ENCODE measurements at places on chromosomes 11 and 22. TPM values are rescaled to one million over a fixed set of nuclear protein-coding genes. Genes with fewer than 3 reads are reported as not detected.

Gene OR52A1
- total RNA-seq, result not detected

Gene LMNTD2
- total RNA-seq, result 0.68 TPM

Gene RAB38
- total RNA-seq, result 1.7 TPM

Gene F2
- not detected for total RNA-seq

Gene VPREB1
- not detected for total RNA-seq

Gene MUC6
- not detected for total RNA-seq

Gene DEUP1
- total RNA-seq, result not detected

Gene FGF4
- not detected for total RNA-seq

DNA sequence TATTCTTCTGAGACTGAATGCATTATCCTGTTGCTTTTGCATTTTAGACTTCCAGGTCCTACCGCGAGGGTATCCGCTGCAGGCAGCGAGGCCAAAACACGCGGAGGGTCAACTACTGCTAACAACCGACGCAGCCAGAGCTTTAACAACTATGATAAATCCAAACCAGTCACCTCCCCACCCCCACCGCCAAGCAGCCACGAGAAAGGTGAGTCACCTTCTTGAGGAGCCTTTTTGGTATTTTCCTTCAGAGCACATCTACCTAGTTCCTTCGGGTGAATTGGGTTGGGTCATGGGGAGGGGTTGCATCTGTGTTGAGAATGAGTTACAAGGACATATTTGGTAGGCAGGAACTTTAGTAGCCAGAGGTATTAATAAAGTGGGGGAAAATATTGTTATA lies 179.8 kb downstream of the NAV2 start:
- no peak overlapping the region for H3K4me3 ChIP-seq
- H3K27ac ChIP-seq, result peak overlapping the region; percentile 40
- peaks cover 8% of the 10 kb centered on the region for H3K36me3 ChIP-seq
- H3K27me3 ChIP-seq, result no peaks in the 10 kb centered on the region

DNA sequence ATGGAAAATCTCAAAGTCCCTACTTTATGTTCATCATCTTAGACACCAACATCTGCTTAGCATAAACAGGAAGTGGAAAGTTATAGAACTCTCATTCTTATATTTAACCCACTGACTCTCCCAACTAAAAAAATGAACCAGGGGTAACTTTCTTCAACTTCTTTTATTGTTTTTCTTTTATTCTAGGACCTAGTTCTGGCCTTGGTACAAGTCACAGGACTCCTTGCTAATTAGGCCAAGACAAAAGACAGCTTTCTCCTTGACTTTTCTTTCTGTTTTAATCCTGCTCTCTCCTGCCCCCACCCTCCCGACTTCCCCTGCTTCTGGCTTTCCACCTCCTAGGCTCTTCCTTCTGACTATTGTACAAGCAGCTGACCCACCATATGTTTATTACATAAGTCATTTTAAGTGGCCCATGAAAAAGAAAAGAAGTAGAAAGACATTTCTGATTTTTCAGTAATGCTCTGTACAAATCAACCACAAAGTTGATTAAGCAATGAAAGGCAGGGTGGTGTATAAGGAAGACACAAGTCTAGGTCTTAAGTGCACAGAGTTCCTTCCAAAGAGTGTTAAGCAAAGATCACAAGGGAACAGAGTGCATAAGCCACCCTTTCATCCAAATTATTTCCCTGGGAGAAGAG lies 18.3 kb downstream of the JAML start:
- no peaks in the 10 kb centered on the region for H3K36me3 ChIP-seq
- no peak overlapping the region for H3K27ac ChIP-seq
- no peak for DNase-seq

DNA sequence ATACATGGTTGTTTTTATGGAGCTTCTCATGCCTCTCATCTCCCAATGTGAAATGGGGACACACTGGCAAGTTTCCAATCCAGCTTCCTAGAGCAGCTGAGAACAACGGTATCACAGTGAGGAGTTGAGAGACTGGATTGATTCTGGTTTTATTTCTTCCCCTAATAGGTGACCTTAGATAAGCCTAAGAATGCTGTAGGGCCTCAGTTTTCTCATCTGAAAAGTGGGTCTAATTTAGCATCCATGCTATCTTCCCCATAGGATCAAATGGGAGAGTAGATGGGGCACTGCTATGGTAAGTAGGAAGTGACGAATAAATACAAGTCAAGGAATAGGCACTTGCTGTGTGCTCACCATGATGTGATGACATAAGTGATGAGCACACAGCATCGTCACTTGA lies 61.1 kb upstream of the PHOX2A start:
- no peak overlapping the region for H3K27ac ChIP-seq
- DNase-seq, result no peak
- no peaks in the 10 kb centered on the region for H3K4me1 ChIP-seq
- H3K4me3 ChIP-seq, result no peak overlapping the region
- H3K27me3 ChIP-seq, result no peaks in the 10 kb centered on the region
- peaks cover 10% of the 10 kb centered on the region for H3K36me3 ChIP-seq

DNA sequence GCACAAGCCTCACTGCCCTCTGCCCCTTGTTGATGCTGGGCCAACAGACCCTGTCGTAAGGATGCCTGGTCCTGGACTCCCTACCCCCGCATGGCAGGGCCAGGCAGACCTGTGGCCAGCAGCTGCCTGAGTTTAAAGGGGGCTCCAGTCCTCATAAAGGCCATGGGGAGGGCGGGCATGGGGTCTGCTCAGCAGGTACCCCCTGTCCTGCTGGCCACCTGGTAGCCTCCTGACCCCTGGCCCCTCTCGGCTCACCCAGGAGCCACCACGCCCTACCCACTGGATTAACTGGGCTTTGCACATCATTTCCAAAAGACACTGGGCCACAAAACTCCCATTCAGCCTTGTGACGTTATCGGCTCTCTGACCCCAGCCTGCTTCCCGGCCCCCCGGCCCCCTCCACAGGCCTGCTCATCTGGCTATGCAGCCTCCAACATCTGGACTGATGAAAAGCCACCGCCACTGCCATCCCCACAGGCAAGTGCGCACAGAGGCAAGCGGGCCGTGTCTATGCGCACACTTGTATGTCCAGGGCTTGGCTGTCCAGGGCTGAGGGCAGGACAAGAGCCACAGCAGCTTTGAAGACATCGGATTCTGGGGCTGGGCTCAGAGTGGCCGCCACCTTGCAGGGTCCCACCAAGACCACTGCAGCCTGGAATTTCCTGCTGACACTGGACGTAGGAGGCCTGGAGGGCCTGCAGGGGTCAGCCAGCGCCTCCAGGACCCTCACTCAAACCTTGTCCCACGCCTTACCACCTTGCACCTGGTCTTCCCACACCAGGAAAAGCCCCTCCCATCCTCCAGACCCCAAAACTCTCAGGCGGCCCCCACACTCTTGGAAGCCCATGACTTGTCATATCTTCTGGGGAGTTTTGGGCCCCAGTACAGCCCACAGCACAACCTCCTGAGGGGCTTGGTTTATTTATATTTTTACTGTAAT lies 48.7 kb downstream of the IGF2 start:
- H3K4me1 ChIP-seq, result no peaks in the 10 kb centered on the region
- no peak overlapping the region for H3K4me3 ChIP-seq
- no peak overlapping the region for H3K27ac ChIP-seq
- DNase-seq, result peak; percentile 53
- no peaks in the 10 kb centered on the region for H3K27me3 ChIP-seq

DNA sequence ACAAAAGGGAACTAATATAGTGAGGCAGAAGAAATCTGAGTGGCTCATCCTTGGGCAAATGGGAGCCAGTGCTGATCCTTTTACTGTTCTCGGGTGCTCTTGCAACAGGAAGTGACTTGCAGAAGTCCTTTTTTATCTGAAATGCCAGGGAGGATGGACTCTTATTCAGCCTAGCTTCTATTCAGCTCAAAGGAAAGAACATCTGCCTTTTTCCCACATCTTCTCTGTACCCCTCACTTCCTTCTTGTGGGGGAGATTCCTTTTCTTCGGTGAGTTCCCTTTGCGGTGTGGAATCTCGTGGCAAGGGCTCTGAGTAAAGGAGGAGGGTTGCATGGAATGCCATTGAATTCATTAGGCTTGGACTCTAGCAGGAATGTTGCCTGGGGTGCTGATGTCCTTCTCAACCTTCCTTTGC lies 76.2 kb downstream of the ZBTB16 start:
- H3K27ac ChIP-seq, result peak overlapping the region; percentile 33

GRCh38 chr11:62139526-62140303 lies 15.9 kb downstream of the INCENP start:
- no peak for DNase-seq
- no peaks in the 10 kb centered on the region for H3K27me3 ChIP-seq
- H3K27ac ChIP-seq, result no peak overlapping the region
- H3K4me1 ChIP-seq, result no peaks in the 10 kb centered on the region
- peaks cover 8% of the 10 kb centered on the region for H3K36me3 ChIP-seq

- no peak overlapping the region for H3K4me3 ChIP-seq
- H3K27me3 ChIP-seq, result peaks cover 7% of the 10 kb centered on the region
- H3K36me3 ChIP-seq, result no peaks in the 10 kb centered on the region
- H3K27ac ChIP-seq, result no peak overlapping the region
Measured at GRCh38 chr22:22074634-22075381, 92.2 kb upstream of the TOP3B start.

- no peak overlapping the region for H3K27ac ChIP-seq
- no peak overlapping the region for H3K4me3 ChIP-seq
- no peaks in the 10 kb centered on the region for H3K4me1 ChIP-seq
Measured at GRCh38 chr11:59255281-59255680, 42.6 kb upstream of the MPEG1 start.

DNA sequence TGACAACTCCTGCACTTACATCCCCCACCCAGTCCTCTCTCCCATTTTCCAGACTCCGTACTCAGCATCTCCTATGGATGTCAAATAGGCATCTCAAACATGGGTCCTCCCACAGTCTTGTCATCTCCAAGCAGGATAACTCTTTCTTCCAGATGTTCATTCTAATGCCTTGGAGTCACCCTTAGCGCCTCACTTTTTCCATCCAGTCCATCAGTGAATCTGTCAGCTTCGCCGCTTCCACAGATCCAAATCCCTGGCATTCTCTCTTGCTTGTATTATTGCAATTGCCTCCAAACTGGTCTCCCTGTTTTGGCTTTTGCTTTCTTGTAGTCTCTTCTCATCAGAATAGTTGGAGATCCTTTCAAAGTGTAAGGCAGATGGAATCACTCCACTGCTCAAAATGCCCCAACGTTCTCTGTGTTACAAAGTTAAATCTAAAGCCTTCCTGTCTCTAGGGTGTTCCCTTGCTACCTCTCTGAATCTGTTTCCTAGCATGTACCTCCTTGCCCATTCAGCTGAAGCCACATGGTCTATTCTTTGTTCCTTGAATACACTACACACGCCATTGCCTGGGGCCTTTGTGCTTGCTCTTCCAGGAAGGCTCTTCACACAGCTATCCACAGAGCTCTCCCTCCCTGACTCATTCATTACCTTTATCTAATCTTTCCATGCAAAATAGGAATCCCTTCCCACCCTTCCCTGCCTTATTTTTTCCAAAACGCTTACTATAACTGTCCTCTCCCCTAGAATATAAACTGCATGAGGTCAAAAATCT lies 64.8 kb downstream of the UBASH3B start:
- DNase-seq, result peak; percentile 6
- H3K4me3 ChIP-seq, result no peak overlapping the region
- peak overlapping the region; percentile 24 for H3K27ac ChIP-seq
- peaks cover 16% of the 10 kb centered on the region for H3K4me1 ChIP-seq

- peak overlapping the region; percentile 76 for H3K27ac ChIP-seq
- H3K27me3 ChIP-seq, result no peaks in the 10 kb centered on the region
- H3K4me3 ChIP-seq, result no peak overlapping the region
- no peaks in the 10 kb centered on the region for H3K36me3 ChIP-seq
- no peak for DNase-seq
Measured at GRCh38 chr22:39175353-39176142, 23.1 kb upstream of the CBX7 start.

GRCh38 chr11:71532036-71532610 lies 5.1 kb downstream of the KRTAP5-7 start:
- no peak overlapping the region for H3K27ac ChIP-seq
- H3K36me3 ChIP-seq, result no peaks in the 10 kb centered on the region
- H3K27me3 ChIP-seq, result no peaks in the 10 kb centered on the region
- no peak for DNase-seq

DNA sequence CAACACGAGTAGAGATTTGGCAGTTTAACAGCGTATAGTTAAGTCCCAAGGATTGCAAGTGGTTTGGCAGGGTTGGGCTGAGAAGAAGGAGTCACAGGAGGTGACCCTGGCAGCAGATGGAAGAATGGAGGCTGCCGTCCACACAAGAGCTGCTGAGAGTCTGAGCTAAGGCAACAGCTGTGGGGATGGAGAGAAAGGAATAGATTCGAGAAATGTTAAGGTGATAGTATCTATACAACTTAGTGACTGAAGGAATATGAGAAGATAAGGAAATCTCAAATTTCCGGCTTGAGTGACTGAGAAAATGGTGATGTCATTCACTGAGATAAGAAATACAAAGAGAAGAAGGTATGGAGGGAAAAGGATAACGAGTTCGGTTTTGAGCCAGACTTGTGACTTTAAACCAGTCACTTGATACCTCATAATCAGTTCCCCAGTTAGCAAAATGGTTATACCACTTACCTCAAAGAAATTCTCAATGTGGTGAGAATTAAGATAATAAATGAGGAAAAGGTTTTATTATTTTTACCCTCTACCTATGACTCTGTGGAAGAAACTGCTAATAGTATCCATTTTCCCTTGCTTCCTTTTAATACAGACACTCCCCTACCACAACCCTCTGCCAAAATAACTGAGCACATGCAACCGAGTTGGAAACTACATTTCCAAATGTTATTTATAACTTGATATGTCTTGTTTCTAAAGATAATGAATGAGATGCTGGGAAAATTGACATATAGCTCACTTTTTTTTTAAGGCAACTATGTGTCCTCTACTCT lies 30.7 kb downstream of the FAM168A start:
- H3K36me3 ChIP-seq, result no peaks in the 10 kb centered on the region
- no peaks in the 10 kb centered on the region for H3K4me1 ChIP-seq
- H3K27ac ChIP-seq, result no peak overlapping the region
- no peak for DNase-seq

DNA sequence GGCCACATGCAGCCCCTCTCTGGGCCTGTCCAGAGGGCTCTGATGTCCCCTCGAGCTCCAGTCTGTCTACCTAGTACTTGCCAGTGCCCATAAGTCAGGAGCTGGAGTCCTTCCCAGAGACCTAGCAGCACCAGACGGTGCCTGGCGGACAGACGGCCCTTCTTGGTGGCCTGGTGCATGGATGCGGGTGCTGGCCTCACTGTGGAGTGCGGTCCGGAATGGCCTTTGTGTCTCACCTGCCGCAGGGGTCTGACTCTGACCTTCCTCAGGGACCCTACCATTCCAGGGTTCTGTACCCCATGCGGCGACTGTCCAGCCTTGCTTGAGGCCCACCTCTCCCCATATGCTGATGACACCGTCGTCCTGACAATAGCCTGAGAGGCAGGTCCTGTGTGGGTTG lies 29.4 kb upstream of the SMIM38 start:
- H3K4me1 ChIP-seq, result peaks cover 27% of the 10 kb centered on the region
- no peaks in the 10 kb centered on the region for H3K27me3 ChIP-seq
- no peak for DNase-seq
- no peak overlapping the region for H3K27ac ChIP-seq
